ENCODE measurements at places on chromosomes 2 and 18.

- no peak for DNase-seq
These were observed 8.7 kb downstream of the NPPC start for GRCh38 chr2:231917280-231918066.

DNA sequence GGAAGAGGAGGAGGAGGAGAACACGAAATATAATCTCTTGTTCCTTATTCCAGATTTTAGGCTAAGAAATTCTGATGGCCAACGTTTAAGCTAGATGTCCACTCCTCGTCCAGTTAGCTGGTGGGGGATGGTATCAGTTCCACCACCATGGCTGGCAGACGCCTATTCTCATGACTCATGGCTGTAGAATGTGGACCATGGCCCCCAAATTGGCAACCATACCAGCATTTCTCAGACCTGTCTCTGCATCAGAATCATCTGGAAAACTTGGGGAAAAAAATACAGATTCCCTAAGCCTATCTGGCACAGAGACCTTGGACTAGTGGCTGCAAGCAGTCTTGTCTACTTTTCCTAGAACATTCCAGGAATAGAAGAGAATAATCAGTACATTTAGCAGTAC, 267.7 kb upstream of the SIX2 start:
- DNase-seq, result no peak

DNA sequence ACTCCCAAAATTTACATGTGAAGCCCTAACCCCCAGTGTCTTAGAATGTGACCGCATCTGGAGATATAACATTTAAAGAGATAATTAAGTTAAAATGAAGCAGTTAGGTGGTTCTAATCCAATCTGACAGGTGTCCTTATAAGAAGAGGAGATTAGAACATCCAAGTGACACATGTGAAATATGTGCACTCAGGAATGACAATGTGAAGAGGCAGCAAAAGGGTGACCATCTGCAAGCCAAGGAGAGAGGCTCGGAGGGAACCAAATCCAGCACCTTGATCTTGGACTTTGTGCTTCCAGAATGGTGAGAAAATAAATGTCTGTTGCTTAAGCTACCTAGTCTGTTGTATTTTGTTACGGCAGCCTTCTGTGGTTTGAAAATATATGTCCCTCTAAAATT, 165.4 kb downstream of the FIGN start:
- no peak for DNase-seq

DNA sequence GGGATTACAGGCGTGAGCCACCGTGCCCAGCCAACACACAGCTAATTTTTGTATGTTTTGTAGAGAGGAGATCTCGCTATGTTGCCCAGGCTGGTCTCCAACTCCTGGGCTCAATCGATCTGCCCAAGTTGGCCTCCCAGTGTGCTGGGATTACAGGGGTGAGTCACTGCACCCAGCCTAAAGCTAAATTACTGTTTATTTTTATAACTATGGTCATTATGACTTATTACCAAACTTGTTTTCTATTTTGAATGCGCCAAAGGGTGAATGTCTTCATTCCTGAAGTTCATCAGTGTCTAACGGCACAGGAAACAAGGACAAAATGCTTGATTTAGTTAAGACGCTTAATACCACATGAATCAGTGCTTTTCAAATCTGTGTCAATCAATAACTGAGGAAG, 38.9 kb upstream of the GREB1L start:
- no peak for DNase-seq

DNA sequence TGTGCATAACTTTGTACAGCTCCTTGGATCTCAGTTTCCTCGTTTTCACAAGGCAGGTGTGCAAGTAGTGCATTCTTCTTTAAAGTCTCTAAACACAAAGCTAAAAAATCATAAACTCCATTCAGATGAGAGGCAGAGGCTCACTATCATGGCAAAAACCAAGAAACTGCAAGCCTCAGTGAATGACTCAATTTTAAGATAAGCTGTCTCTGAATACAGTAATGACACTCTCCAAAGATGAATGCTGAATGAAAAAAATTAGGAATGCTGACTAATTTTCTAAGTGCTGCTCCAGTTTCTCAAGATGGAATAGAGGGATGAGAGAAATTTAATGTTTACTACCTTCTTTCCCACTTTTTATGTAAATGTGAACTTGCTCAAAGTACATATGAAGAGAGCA, 17.2 kb downstream of the B4GALT6 start:
- no peak for DNase-seq

DNA sequence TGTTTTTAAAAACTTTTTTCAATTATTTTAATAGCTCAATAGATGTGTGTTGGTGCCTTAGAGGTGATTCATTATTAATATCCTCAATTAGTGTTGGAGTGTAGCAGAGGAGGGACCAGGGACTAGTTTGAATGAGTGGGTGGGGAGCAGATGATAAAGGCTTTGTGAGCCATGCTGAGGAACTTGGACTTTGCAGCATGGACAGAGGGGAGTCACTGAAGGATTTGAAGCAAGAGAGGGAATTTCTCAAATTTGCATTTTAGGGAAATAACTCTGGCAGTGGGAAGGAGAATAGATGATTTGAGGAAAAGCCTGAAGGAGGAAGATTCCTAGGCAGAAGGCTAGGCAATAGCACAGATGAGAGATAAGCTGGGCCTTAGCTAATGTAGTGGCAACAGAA, 42.3 kb upstream of the RMND5A start:
- no peak for DNase-seq

DNA sequence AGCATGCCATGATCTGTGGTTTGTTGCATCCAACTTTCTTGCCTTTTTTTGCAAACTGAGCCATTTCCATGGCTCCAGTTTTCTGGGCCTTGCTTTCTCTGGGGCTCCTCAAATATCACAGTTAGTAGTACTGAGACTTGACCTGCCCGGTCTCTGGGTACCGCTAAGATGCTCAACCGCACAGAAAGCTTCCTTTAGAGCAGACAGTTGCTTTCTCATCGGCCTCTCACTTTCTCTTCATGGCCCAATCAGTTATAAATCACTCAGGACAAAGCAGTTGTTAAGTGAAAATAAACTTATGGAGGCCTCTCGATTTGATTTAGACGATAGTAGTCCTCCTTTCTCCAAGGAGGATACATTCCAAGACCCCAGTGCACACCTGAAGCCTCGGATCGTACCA, 141.2 kb upstream of the ASB18 start:
- no peak for DNase-seq

DNA sequence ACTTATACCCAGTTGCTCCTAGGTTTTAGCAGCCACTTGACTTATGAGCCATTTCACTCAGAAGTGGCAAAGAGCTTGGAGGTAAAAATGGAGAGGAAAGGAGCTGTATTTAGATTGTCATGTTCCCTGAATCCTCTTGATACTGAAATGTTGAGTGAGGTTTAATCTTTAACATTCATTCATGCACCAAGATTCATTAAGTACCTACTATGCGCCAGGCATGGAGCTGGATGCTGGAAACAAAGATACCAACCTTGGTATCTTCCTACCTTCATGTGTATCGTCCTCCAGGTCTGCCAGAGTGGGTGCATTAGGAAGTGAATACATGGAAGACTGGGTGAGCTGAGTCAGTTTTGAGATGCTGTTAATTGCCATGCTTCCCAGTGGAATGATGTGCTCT, 23.7 kb downstream of the TPGS2 start:
- DNase-seq, result no peak

DNA sequence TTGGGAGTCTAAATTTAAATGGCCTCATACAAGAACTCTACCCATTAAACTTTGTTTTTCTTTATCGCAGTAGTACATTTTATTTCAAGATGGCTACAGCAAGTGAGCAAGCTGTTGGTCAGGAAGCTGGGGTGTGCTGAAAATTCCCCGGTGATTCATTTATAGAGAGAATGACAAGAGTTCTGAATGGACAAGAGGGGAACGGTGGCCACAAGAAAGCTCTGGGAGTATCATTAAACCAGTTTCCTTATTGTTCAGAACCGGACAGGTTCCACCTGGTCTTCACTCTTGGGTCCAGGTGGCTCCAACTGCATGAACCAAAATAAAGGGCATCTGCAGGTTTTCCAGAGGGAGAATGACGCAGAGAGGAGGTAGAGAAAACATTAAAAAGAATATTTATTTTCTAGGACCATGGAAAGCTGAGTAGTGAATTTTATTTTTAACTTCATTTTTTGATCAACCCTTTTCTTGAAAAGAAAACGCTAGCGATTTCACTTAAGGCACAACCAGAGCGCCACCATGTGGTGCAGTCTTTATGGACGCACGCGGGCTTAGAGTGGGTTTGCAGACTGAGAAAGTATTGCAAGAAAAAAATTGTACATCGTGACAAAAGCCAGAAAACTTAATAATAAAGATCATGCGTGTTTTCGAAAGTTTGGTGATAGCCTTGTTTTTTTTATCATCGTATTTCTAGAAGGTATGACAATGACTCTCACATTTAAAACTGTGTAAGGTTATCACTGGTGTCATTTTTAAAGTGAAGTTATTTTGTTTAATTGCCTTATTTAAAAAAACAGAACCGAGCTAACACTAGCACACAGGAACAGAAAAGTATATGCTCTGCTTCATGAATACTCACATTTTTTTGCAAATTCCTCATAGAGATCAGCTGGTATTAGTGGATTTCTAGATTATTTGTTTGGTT, 97.9 kb upstream of the NOL4 start:
- DNase-seq, result no peak

GRCh38 chr2:179349670-179350303, 85.2 kb upstream of the SESTD1 start:
- DNase-seq, result no peak

GRCh38 chr2:43004879-43005244, 212.5 kb upstream of the HAAO start:
- DNase-seq, result no peak

DNA sequence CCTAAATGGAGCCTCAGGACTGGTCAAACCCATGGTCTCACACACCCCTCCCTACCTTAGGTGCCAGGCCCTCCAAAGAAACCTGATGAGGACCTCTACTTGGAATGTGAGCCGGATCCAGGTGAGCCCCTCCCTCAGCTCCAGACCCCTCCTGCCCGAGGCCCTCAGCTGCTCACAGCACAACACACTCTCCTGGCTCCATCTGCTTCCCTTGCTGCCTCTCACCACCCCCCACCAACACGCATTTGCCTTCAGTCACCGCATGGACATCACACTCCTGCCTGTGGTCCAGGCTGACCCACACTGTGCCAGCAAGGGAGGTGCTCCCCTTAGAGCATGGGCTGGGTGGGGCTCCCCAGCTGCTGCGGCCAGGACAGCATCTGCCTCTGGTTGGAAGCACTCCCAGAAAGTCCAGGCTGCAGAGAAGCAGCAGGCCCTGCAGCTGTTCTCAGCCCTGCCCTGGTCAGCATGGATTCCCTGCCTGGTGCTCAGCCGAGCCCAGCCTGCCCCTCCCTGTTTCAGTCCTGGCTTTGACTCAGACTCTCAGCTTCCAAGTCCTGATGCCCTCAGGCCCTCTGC, 15.1 kb downstream of the SH2D6 start:
- DNase-seq, result peak; percentile 55

DNA sequence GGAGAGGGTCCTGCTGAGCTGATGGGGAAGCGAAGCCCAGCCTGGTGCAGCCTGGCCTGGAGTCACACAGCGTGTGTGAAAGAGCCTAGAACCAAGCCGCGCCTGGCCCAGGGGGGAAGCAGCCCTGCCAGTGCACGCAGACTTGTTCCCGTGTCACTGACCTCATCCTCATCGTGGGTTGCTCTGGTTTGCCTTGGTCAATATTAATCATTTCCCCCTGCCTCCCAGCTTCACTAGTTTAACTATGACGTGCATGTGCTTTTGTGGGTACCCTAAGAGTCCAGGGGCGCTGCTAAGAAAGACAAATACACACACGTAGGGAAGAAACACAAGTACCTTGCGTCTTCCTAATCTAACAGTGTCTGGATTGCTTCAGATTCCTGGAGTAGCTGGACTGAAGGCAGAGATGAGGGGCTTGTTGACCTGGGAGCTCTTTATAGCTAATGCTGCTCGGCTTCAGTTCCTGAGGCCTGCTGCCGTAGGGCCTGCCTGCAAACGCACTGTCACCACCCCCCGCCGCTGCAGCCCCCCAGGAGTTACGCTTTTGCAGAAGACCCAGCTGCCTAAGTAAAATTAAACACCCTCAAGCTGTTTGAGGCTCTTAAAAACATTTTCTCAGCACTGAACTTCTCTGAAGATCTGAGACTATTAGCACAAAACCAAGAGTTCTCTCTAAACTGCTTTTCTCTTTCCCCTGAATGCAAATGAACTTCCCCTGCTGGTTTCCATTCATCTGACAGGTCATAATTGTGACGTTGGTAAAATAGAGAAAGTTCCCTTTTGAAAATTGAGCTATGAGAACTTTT, 159.2 kb downstream of the FAM210A start:
- DNase-seq, result no peak

All from A549 (cell line).